ENCODE measurements at places on chromosomes 16 and 17. TPM values are rescaled to one million over a fixed set of nuclear protein-coding genes. Genes with fewer than 3 reads are reported as not detected.

DNA sequence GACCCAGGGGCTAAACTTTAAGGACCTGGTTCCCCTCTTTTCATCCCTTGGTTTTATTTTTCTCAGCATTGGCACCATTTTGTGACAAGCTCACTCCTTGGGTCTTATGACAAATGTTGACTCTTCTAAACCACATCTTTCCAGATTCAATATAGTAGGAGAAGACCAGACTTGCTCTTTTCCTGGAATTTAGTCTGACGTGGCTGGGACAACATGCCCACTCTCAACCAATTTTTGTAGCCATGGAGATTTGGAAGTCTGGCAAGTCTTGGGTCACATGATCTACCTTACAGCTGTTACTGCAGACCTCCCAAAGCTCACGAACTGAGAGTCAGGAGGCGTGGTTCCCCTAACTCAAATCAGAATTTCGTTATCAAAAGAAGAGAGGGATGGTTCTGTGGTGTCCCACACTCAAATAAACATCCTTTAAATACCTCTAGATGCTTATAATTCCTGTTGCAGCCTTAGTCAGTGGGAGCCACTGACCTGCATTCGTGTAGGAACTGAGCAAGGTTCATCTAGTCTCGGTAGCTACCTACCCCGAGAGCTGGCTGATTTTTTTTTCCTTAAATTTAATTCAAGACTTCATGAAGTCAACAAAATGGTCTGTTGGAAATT lies 683.5 kb downstream of the MAF start:
- no peak for DNase-seq

GRCh38 chr16:46884513-46885293 lies 541 bp downstream of the GPT2 start:
- peak; percentile 6 for DNase-seq

- DNase-seq = peak; percentile 48
Observed at GRCh38 chr16:1781758-1782407, 488 bp downstream of the SPSB3 start.

GRCh38 chr16:11349599-11350276 lies 4.5 kb downstream of the RMI2 start:
- DNase-seq = no peak

GRCh38 chr16:20621406-20621805 lies 45.2 kb upstream of the ACSM2B start:
- no peak for DNase-seq

- DNase-seq = no peak
Observed at GRCh38 chr17:34201225-34201624, 53.9 kb upstream of the CCL2 start.

DNA sequence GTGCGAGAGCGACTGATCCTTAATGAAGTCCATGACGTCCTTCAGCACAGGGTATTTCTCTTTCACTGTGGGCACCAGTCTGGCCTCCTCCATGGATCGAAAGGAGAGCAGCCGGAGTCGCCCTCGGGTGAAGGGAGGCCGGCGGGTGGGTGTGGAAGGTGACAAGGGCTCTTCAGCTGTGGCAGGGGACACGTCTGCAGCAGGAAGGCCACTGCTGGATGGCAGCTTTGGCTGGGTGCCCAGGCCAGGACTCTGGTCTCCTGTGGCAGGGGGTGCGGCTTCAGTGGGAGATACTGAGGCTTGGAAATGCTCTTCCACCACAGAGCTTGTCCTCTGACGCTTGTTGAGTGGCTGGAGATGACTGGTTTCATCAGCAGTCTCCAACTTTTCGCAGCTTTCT lies 78.5 kb downstream of the ZZEF1 start:
- DNase-seq = no peak

DNA sequence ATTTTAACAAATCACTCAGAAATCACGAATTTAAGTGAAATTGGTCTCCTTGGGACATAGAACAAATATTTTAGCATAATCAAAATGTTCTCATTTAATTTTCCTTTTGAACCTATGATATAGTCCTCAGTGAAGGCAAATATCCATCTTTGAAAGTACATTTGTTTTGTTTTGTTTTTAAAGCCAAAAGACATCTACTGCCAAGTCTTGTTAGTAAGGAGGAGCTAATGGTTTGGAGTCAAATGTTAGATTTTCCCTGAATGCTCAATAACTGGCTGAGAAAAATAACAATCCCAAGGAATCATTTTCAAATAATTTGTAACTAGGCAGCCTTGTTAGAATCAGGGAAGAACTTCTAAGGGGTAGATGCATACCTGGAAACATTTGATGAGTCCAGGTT lies 302.9 kb upstream of the MAF start:
- DNase-seq = no peak

DNA sequence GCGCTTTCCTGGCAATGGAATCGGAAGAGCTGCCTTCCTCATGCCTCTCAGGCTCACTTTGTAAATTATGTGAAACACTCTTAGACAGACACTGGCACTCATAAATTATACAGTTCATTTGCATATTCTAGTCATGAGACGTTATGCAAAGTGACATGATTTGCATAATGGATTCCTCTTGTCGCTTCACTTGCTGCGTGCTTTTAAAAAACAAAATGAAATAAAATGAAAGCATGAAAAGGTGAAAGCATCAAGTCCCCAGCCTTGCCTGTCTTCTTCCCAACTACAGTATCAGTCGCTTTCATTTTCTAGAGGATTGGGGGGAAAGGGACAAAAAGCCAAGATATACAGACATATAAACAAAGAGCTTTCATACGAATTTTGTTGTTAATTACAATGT lies 252.8 kb upstream of the PMFBP1 start:
- DNase-seq = no peak

DNA sequence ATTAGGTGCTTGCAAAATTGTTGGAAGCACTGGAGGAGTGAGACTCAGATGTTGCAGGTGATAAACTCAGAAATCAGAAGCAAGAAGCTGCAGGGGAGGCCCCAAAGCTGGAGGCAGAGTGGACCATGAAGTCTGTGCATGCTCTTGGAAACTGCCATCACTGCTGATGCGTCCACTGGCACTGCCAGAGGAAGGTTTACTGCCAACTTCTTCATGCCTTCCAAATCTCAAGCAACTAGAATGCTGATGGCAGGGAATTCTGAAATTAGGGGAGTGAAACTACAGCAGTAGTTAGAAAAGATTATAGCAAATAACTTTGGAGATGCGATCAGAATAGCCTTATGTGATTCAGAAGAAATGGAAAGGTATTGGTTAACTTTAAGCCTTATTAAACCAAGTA lies 277.1 kb upstream of the SDK2 start:
- no peak for DNase-seq

ATP1B2 gene
- not detected for total RNA-seq

TEX14 gene
- not detected for total RNA-seq

PABPN1L gene
- total RNA-seq = not detected

KCTD19 gene
- total RNA-seq = 0.49 TPM

SOX8 gene
- total RNA-seq = 0.14 TPM

BBS2 gene
- 62.2 TPM for total RNA-seq
